ENCODE measurements at places on chromosomes 1 and 21.

DNA sequence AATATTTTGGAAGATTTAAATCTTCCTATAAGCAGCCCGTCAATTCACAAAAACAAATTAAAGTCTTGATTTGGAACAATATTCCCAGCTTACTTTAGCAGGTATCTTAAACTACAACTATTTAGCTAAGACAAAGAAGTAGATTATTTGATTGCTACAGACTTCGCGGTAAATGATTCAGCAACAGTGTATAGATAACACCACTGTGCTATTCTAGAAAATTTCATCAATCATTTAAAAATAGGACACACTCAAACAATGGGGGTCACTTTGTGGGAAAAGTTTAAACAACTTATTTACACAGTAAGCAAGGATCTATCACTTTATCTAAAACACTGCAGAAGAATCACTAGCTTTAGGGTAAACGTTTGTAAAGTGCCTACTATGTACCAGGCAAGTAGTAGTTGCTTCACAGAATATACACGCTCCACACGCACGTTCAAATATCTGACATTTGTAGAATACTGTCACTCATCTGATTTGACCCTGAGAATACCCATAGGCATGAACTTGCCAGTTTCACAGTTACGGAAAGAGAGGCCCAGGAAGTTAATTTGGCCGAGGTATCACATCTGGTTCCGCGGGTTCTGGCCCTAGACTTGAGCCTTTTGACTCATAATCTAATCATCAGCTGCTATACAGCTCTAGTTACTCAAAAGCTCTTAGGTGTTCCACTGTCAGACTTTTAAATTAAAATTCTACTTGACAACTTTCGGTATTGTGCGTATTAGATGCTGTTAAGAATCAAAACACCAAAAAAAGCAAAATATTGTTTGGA, 876 bp downstream of the DENND2C start:
- no peak for DNase-seq

DNA sequence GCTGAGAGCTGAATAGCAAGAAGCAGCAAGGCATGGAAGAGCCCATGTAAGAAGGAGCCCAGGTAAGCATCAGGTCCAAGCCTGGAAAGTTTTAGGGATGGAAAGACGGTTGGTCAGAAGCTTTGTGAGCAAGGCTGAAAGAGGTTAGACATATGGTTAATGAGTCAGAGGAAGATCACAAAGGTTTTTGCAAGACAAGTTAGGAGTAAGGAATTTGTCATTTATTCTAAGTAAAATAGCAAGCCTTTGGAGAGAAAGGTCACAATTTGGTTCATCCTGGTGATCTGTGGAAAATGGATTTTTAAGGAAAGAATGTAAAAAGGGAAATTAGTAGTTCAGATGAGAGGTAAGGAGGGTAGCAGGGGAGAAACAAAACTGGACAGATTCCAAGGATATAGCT, 106.7 kb downstream of the DPYD start:
- DNase-seq = no peak

DNA sequence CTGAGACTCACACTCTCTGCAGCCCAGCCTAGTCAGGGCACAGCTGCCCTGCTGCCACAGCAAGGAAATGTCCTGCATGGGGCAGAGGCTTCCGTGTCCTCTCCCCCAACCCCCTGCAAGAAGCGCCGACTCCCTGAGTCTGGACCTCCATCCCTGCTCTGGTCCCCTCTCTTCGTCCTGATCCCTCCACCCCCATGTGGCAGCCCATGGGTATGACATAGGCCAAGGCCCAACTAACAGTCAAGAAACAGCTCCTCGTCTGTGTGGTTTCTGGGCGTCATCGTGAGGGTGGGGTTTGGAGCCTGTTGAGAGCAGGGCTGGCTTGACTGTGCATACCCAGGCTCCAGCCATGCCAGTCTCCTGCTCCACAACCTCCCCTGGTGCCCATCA, 19.5 kb downstream of the FAAH start:
- DNase-seq = peak; percentile 28

DNA sequence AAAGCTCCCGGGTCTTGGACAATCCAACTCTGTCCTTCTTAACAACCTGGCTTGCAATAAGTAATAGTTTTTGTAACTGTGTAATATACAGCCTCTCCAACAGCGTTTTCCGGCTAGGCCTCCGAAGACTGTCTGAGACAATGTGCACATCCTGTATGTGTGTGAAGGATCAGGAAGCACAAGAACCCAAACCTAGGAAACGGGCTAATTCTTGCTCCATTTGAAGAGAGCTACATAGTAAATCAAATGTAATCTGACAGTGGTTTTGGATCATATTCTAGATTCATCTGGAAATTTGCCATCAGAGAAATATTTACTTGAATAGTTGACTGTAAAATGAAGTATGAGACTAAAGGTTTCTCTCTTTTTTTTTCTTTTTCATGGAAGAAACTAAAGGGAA, 1.2 kb downstream of the GPR52 start:
- DNase-seq = no peak

DNA sequence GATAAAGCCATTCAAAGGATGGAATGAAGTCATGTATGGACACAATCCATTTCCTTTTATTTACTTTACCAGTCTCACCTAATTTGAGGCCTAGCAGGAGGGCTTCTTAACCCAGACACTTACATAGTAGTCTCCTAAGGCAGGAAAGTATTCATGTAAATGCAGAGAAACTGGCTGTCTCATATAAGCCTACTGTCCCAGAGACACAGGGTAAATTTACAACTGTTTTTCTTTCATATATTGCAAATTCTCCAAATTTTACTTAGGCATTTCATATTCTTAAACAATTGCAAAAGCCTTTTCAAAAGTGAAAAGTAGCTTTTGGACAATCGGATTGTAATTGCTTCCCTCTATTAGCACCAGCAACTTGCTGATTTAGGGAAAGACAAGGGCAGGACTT, 29.9 kb downstream of the SPAG17 start:
- DNase-seq = no peak

DNA sequence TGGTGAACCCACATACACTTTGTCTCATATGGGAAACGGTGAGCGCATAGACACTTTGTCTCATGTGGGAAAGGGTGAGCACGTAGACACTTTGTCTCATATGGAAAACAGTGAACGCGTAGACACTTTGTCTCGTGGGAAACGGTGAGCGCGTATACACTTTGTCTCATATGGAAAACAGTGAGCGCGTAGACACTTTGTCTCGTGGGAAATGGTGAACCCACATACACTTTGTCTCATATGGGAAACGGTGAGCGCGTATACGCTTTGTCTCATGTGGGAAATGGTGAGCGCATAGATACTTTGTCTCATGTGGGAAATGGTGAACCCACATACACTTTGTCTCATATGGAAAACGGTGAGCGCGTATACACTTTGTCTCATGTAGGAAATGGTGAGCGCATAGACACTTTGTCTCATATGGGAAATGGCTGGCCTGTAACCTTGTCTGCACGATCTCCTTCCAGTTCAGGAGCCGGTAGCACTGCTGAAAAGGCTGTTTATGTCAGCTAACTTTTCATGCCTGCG, 50.7 kb upstream of the TRAPPC10 start:
- no peak for DNase-seq

GRCh38 chr1:54810153-54810942, 9.2 kb upstream of the TTC22 start:
- peak; percentile 68 for DNase-seq

DNA sequence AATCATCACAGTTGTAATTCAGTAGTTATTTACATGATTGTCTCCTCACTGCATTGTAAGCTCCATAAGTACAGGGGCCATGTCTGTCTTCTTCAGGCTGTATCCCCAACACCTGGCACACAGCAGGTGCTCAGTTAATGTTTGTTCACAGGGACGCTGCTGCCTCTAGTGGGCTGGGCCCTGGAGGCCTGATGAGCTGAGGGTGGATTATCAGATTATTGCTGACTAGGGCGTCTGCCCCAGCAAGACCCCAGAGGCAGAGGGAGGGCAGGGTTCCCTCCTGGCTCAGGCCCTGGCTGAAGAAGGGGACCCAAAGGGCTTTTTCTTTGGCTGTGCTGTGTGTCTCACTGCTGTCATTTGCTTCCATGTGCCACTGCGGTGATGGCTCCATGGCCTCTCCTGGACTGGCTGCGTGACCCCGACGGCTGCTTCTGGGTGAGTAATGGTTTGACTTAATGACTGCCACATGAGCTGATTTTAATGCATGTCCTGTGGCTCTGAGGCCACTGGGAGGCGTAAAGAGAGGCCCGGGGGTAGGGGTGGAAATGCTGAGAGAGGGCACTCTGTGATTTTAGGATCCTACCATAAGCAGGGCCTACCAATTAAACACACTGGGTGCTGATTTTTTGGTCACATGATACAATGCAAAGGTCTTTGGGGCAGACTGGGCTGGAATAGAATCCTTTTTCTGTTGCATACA, 20.8 kb upstream of the EPB41 start:
- peak; percentile 23 for DNase-seq

GRCh38 chr1:197919346-197920066, 2.3 kb downstream of the LHX9 start:
- DNase-seq = no peak

GRCh38 chr1:70112838-70113237, 92.5 kb downstream of the LRRC40 start:
- DNase-seq = no peak

DNA sequence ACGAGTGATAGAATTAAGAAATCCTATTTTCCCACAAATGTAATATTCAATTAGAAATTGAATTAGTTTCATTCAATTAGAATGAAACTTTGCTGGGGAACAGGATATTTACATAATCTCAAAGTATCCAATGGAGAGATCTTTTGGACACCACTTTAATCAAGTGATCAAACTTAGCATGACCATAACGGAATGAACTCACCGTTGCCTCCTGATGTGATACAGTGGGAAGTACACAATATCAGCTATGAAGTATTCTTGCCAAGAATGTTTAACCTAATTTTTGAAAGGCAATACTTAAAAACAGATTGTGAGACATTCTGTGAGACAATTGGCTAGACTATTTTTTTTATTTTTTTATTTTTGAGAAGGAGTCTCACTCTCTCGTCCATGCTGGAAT, 16.6 kb downstream of the CDKN2C start:
- DNase-seq = no peak

GRCh38 chr1:202585590-202585933, 124.7 kb downstream of the SYT2 start:
- no peak for DNase-seq

Measured in activated CD4-positive, alpha-beta T cell treated with anti-CD3 and anti-CD28 coated beads, Interleukin-2, amount 50 U/mL, for 1 hour (primary cell).